NCI-H1930 (cell line): ENCODE measurements at places on chromosomes 11 and 22.

GRCh38 chr11:126514061-126514693 is 158.7 kb downstream of the ST3GAL4 start:
- no peak for DNase-seq

DNA sequence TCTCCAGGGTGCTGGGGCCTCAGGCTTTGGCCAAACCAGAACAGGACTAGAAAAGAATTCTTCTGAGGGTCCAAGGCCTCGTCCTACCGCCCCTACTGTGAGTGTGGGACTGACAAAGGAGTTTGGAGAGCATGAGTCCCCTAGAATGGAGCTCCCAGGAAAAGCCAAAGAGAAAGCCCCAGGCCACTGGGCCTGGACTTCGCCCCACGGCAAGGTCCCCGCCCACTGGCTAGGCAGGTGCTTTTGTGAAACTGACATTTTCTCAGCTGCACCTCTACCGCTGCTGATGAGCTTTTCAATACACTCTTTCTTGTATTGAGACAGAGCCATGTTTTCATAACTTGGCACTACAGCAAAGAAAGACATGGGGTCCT is 9.7 kb upstream of the FGF3 start:
- no peak for DNase-seq

- no peak for DNase-seq
Measured at GRCh38 chr22:17444204-17444504, 74.9 kb downstream of the CECR2 start.

- DNase-seq: no peak
Measured at GRCh38 chr22:40976866-40977700, 25.9 kb downstream of the RBX1 start.

DNA sequence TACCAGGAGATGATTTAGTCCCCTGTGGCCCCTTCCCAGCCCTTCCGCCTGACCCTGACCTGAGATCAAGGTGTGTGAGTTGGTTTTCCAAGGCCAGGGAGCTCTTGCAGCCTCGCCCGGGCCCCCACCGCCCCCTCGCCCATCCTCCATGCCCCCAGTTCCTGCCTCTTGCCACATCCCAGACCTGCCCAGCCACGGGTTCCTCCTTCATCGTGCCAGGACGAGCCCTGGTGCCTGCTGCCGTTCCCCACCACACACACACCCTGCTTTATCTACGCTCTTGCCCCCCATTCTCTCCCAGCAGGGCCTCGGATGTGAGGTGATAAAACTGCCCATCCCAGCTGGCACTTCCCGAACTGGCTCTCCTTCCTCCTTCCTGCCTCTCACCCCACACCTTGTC is 1.4 kb upstream of the LIF start:
- DNase-seq: no peak

DNA sequence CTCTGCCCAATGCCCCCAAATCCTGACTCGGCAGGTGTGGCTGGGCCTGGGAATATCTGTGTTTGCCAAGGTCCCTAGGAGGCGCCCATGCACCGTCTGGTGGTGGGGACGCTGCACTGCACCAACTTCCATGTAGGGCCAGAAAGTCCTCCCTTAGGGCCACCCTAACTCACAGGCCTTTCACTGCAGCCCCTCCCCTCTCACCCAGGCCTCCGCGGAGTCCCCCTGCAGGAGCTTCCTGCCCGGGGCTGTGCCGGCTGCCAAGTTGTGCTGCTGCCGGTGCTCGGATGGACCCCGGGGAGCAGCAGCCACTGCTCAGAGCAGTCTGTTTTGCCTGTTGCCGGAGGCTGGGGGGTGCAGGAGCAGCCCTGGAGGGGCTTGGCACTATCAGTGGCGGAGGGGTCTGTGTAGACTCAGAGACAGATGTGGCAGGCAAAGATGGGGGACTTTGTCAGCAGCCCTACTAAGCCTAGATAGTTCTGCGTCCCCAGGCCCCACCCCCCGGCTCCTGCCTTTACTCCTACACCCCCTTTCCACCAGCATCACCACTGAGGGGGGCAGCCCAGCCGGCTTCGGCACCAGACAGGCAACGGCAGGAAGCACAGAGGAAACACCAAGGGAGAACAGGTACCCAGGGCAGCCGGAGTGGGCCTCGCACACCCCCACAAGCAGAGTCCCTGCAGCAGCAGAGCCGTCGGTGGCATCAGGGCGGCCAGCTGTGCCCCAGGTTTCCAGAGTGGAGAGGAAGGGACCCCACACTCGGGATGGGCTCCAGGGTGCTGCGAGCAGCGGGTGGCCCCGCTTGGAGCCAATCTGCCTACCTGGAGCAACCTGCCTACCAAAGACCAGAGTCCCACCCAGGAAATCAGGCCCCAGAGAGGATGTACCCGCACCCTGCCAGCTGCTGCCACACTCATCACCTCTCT is 124.3 kb downstream of the TRIM29 start:
- peak; percentile 22 for DNase-seq
